ENCODE measurements at places on chromosomes 11 and 22.
A peak's percentile ranks its signal among the peaks of the same experiment; 100 is the strongest.

- H3K4me1 ChIP-seq, result no peaks in the 10 kb centered on the region
- no peaks in the 10 kb centered on the region for H3K36me3 ChIP-seq
- H3K27ac ChIP-seq, result no peak overlapping the region
- no peak overlapping the region for H3K4me3 ChIP-seq
- H3K27me3 ChIP-seq, result peaks cover 85% of the 10 kb centered on the region
Observed at GRCh38 chr11:120633616-120634393, 122.3 kb downstream of the GRIK4 start.

DNA sequence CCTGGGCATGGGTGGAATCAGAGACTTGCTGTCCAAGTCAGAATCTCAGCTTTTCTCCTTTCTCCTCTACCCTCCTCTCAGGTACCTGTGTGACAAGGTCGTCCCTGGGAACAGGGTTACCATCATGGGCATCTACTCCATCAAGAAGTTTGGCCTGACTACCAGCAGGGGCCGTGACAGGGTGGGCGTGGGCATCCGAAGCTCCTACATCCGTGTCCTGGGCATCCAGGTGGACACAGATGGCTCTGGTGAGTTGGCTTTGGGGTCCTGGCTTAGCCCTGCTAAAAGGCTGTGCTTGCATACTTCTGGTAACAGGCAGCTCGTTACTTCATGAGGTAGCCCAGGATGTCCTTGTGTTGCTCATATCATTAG lies 10.7 kb downstream of the MCM5 start:
- H3K36me3 ChIP-seq, result peaks cover 35% of the 10 kb centered on the region
- DNase-seq, result no peak
- H3K4me1 ChIP-seq, result no peaks in the 10 kb centered on the region
- no peak overlapping the region for H3K27ac ChIP-seq
- H3K4me3 ChIP-seq, result no peak overlapping the region

- peaks cover 64% of the 10 kb centered on the region for H3K36me3 ChIP-seq
- H3K27me3 ChIP-seq, result no peaks in the 10 kb centered on the region
- no peak overlapping the region for H3K27ac ChIP-seq
- H3K4me3 ChIP-seq, result peak overlapping the region; percentile 97
Observed at GRCh38 chr22:39316440-39317083, 2.9 kb downstream of the RPL3 start.

DNA sequence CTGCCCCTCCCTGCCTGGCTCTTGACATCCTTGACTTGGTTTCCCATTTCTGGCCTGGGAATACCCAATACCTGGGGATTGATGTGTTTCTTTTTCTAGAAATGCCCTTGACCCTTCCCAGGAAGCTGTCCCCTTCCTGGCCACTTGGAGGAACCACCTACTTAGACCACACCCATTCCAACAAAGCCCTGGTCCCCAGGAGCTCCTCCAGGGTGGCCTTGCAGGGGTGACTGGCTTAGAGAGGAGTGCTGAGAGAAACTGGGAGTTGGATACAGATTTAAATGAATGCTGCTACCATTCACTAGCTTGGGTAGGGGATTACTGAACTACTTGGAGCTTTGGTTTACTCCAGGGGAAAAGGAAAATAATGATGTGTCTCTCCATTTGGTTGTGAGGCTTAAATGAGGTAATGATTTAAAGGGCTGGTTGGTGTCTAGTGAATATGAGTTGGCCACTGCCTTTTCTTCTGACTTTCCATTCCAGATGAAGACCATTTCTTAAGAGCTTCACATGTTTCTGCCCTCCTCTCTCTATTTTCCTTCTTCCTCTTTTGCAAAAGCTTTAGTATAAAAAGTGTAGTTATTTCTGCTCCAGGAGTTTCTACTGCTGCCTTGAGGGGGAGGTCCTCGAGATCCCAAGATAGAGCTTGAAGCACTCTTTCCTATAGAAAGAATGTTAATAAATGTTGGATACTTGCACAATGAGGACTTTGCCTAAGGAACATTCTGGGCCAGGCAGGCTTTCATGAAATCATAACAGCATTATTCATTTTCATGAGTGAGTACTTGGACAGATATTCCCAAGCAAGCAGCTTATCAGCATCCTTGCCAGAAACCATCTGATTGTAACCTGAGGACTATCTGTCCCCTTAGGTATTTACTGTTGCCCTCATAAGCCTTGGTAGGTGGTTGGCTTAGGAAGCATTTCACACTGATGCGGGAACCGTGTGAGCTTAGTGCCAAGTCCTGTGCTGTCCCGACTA lies 22.4 kb downstream of the PANX1 start:
- H3K4me3 ChIP-seq, result no peak overlapping the region
- H3K27ac ChIP-seq, result no peak overlapping the region
- H3K4me1 ChIP-seq, result peaks cover 56% of the 10 kb centered on the region

- H3K4me1 ChIP-seq, result peaks cover 27% of the 10 kb centered on the region
- peak; percentile 99 for DNase-seq
- H3K27ac ChIP-seq, result peak overlapping the region; percentile 53
- H3K27me3 ChIP-seq, result no peaks in the 10 kb centered on the region
Observed at GRCh38 chr11:102494216-102494615, 36.3 kb downstream of the MMP7 start.

DNA sequence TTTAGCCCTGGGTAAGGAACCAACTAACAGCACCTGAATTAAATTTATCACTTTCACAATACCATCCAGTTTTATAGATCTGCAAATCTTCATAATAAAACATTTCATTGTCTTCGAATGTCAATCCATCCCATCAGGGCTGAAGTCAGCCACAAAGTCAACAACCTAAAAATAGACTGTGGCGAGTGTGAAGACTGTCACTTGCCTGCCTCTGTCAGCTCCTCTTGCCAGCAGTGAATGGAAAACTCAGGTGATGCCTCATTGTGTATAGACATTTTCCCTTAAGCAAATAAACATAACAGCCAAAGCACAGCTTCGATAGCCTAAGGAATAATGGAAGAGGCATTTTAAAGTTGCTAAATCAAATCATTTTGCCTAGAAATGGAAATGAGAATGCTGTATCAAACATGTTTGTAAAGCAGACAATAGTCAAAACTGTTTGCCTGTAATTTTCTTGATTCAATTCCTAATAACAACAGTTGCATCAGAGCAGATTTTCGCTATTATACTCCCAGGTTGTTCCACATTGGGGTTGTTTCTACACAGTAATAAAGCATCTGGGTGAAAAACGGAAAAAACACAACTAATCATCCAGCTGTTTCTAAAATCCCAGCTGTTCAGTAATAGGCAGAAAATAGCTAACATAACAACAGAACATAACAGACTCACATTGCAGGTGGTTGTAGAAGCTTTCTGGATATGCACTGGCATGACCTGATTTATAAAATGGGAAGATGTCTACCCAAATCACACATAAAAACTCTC lies 15.7 kb downstream of the KCNA4 start:
- no peak overlapping the region for H3K4me3 ChIP-seq
- no peak for DNase-seq

- peaks cover 11% of the 10 kb centered on the region for H3K36me3 ChIP-seq
- H3K4me1 ChIP-seq, result no peaks in the 10 kb centered on the region
- H3K27me3 ChIP-seq, result no peaks in the 10 kb centered on the region
- H3K4me3 ChIP-seq, result no peak overlapping the region
Observed at GRCh38 chr22:24338726-24339451, 68.3 kb downstream of the SPECC1L start.

- no peak overlapping the region for H3K4me3 ChIP-seq
- H3K36me3 ChIP-seq, result no peaks in the 10 kb centered on the region
- no peaks in the 10 kb centered on the region for H3K27me3 ChIP-seq
Observed at GRCh38 chr11:12362857-12363256, 14.5 kb upstream of the PARVA start.

DNA sequence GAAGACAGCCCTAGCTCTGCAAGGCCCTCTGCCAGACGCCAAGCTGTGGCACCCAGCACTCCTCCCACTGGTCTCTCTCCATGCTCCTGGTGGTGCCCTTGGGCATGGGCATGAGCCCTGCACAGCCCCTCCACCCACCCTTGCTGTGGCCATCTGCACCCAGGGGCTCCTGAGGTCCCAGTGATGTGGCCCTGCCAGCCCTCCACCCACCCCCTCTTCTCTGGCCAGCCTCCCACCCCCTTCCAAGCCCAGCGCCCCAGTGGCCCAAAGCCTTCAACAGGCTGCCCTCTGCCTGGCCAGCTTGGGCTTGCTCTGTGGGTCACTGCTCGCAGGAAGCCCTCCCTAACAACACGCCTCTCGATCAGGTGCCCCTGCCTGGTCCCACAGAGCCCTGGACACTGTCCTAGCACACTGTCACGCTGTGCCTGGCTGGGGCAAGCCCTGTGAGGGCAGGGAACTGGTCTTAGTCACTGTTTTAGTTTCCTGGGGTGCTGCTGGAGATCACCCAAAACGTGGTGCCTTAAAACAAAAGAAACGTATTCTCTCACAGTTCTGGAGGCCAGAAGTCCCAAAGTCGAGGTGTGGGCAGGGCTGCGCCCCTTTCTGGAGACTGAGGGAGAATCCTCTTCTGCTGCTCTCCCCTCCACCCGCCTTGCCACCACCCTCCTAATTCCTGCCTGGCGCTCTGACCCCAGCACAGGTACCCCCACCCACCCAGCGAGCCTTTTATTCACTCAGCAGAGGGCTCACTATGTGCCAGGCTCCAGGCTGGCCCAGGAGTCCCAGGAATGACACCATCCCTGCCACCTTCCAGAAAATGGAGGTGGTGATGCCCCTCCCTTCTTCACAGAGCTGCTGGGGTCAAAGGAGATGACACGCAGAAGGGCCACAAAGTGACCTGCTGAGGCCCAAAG lies 14.7 kb downstream of the SULT4A1 start:
- H3K4me3 ChIP-seq, result no peak overlapping the region
- H3K36me3 ChIP-seq, result no peaks in the 10 kb centered on the region
- no peak for DNase-seq
- no peak overlapping the region for H3K27ac ChIP-seq
- peaks cover 18% of the 10 kb centered on the region for H3K27me3 ChIP-seq

DNA sequence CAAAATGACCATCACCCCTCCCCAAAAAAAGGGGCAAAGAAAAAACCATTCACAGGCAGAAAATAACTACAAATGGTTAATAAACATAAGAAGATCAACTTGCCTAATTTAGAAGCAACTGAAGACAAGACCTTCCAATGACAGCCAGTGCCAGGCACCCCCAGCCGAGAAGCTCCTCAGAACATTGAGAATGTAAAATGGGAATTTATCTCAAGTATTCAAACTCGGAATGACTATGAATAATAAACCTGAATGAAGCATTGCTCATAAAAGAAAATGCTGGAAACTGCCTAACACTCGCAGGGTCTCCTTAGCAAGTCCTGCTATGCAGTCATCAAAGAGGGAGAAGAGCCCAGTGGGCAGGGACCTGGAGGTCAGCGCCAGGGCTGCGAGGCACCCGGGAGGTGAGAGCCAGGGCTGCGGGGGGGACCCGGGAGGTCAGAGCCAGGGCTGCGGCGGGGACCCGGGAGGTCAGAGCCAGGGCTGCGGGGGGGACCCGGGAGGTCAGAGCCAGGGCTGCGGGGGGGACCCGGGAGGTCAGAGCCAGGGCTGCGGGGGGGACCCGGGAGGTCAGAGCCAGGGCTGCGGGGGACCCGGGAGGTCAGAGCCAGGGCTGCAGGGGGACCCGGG lies 23.2 kb upstream of the MOB2 start:
- no peak overlapping the region for H3K27ac ChIP-seq
- no peak overlapping the region for H3K4me3 ChIP-seq
- no peaks in the 10 kb centered on the region for H3K36me3 ChIP-seq
- no peaks in the 10 kb centered on the region for H3K27me3 ChIP-seq
- no peak for DNase-seq

DNA sequence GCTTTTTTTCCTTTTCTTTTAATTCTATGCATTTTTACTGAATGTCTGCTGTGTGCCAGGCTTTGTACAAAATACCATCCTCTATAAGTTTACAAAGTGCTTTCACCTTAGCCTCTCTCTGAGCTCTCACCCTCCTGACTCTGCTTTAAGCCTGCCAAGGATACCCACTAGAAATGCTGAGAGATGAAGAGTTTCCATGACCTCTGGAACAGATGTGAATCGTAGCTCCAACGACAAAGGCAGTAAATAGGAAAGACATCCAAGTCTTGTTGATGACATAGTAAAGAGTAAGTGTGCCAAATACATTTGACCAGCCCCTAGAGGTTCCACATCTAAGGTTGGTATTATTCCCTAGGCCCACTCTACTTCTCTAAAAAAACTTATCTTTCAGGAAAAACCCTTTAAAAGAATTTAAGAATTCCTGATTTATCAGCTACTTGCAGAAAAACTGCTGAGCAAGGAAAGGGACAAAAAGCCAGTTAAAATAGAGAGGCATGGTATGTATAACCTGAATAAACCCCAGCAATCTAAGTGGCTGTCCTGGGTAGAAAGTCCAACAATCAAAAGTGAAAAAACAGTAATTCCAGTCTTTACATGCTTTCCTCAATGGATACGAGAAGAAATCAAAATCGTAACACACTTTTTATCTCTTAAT lies 45.4 kb downstream of the GAB2 start:
- H3K27ac ChIP-seq, result no peak overlapping the region
- H3K4me1 ChIP-seq, result peaks cover 9% of the 10 kb centered on the region
- no peaks in the 10 kb centered on the region for H3K27me3 ChIP-seq
- no peak overlapping the region for H3K4me3 ChIP-seq
- no peak for DNase-seq

GRCh38 chr22:35552196-35552842 lies 11.7 kb downstream of the RASD2 start:
- no peaks in the 10 kb centered on the region for H3K36me3 ChIP-seq
- no peak overlapping the region for H3K4me3 ChIP-seq
- H3K27me3 ChIP-seq, result no peaks in the 10 kb centered on the region
- peak; percentile 9 for DNase-seq

GRCh38 chr11:70866834-70867233 lies 385.5 kb downstream of the SHANK2 start:
- H3K27ac ChIP-seq, result no peak overlapping the region
- no peak overlapping the region for H3K4me3 ChIP-seq
- H3K27me3 ChIP-seq, result no peaks in the 10 kb centered on the region
- H3K36me3 ChIP-seq, result no peaks in the 10 kb centered on the region
- H3K4me1 ChIP-seq, result no peaks in the 10 kb centered on the region

Measured in PC-3 (cell line).